ENCODE measurements at places on chromosomes 16 and 17.

DNA sequence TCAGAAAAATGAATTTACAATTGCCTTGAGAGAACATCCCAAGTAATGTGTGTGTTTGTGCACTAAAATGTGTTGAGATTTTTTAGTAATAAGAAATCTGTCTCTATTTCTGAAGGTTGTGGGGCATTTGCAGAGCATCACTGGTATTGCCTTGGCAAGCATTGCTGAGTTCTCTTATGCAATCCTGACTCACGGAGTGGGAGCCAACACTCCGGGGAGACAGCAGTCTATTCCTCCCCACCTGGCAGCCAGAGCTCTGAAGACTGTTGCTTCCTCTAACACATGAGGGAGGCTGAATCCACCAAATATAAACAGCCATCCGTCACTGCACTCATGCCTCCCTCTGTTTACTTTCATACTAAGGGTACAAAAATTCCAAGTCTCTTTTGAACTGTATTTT is 10.6 kb downstream of the CNTD1 start:
- DNase-seq: no peak

- DNase-seq: peak; percentile 65
These were observed 107.0 kb downstream of the ANKRD11 start for GRCh38 chr16:89383095-89384003.

- no peak for DNase-seq
These were observed 23.4 kb downstream of the DCAF7 start for GRCh38 chr17:63573634-63574033.

DNA sequence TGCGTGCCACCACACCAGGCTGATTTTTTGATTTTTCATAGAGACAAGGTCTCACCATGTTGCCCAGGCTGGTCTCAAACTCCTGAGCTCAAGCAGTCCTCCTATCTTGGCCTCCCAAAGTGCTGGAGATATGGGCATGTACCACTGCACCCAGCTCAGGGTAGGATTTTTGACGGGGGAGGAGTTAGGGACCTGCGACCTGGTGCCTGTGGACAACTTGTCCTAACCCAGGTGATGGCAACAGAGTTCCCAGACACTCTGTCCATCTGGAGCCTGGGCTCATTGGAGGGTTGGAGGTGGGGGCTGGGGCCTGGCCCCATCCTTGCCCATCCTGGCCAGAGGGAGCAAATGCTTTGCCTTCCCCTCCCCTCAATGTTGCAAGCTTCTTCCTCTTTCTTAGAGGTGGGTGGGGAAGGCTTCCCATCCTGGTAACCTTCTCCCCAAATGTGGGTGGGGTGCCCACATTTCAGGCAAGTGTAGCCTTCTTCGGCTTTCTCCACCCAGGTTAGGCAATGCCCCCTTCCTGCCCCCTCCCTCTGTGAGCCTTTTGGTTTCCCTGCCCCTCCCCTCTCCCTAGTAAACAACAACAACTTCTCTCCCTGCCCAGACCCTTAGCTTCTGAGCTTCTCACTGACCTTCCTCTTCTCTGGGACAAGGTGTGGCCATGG is 24.9 kb downstream of the RARA start:
- DNase-seq: no peak

GRCh38 chr16:85505794-85506634 is 107.1 kb upstream of the GSE1 start:
- DNase-seq: no peak

All from NCI-H510A treated with DMSO at 0.1 percent for 48 hours (cell line).